ENCODE measurements at places on chromosomes 7 and 10.

DNA sequence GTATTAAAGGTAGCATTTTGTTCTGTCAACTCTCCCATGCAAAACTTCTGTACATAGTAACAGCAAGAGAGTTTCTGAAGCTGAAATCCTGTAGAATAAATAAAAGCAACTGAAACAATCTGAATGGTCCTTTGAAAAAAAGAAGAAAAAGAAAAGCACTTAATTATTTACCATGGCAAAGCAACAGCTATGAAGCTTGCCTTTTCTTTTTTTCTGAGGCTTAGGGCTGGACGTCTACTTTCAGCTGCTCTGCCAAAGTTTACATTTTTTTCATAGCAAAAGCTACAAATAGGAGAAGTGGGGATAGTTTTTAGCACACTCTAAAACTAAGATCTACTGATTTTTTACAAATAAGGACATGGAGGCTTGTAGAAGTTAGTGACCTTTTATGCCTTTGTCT, 31.3 kb upstream of the CD36 start:
- H3K4me1 ChIP-seq: no peaks in the 10 kb centered on the region
- no peak overlapping the region for H3K27ac ChIP-seq
- no peak overlapping the region for H3K4me3 ChIP-seq
- H3K36me3 ChIP-seq: no peaks in the 10 kb centered on the region
- DNase-seq: no peak

DNA sequence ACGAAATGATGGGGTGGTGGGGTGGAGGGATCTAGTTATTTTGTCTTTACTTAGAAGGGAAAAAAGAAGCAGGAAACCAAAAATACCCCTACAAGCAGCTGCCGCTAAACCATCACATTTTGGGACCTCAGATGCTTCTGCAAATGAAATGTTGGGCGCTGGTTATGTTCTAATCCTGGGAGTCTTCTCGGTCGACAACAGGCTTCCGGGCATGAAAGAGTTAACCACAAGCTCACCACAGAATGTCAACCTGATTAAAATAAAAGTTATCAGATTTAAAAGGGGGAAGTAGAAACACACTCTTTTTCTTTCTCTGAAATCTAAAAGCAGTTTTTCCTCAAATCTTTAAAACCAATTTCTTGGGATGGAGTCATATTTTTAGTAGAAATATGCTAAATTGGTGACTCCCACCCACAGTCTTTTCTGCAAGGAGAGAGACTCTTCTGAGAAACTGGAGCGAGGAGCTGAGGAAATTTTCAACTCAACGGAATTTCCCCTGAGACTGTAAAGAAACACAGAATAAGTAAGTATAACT, 16.8 kb downstream of the IL2RA start:
- H3K36me3 ChIP-seq: no peaks in the 10 kb centered on the region
- no peak overlapping the region for H3K27ac ChIP-seq
- DNase-seq: no peak
- H3K27me3 ChIP-seq: peaks cover 5% of the 10 kb centered on the region
- H3K4me1 ChIP-seq: no peaks in the 10 kb centered on the region

DNA sequence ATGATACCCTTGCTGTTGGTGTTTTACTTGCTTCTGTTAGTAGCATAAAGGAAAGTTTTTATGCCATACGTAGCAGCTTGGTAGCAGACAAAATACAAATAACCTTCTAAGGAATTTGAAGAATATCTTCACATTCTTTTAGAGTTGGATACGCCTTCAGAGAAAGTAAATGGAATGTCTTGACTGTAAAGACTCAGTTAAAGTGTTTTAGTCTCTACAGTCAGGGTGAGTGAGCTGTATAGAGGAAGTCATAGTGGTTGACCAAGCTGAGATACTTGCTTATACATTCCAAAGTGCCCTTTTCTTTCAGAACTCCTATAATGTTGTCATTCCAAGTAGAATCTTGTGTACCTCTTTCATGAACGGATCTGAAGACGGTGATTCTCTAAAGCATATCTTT, 37.7 kb downstream of the RABGEF1 start:
- H3K4me1 ChIP-seq: peaks cover 14% of the 10 kb centered on the region
- H3K4me3 ChIP-seq: no peak overlapping the region

- H3K27me3 ChIP-seq: no peaks in the 10 kb centered on the region
- no peaks in the 10 kb centered on the region for H3K36me3 ChIP-seq
- H3K27ac ChIP-seq: no peak overlapping the region
- H3K4me3 ChIP-seq: no peak overlapping the region
- DNase-seq: no peak
- H3K4me1 ChIP-seq: no peaks in the 10 kb centered on the region
Measured at GRCh38 chr7:98014830-98015229, 24.8 kb upstream of the OCM2 start.

GRCh38 chr7:1912593-1913465, 242.8 kb downstream of the ELFN1 start:
- H3K4me1 ChIP-seq: no peaks in the 10 kb centered on the region
- no peak overlapping the region for H3K4me3 ChIP-seq
- no peak overlapping the region for H3K27ac ChIP-seq

- H3K4me3 ChIP-seq: no peak overlapping the region
- H3K27me3 ChIP-seq: no peaks in the 10 kb centered on the region
- no peaks in the 10 kb centered on the region for H3K36me3 ChIP-seq
- peak; percentile 10 for DNase-seq
- no peak overlapping the region for H3K27ac ChIP-seq
Measured at GRCh38 chr7:52917982-52918578, 117.4 kb upstream of the POM121L12 start.

GRCh38 chr7:77985232-77985973, 186.8 kb downstream of the PHTF2 start:
- no peak overlapping the region for H3K4me3 ChIP-seq
- no peaks in the 10 kb centered on the region for H3K36me3 ChIP-seq
- H3K27me3 ChIP-seq: no peaks in the 10 kb centered on the region
- no peaks in the 10 kb centered on the region for H3K4me1 ChIP-seq
- H3K27ac ChIP-seq: no peak overlapping the region

DNA sequence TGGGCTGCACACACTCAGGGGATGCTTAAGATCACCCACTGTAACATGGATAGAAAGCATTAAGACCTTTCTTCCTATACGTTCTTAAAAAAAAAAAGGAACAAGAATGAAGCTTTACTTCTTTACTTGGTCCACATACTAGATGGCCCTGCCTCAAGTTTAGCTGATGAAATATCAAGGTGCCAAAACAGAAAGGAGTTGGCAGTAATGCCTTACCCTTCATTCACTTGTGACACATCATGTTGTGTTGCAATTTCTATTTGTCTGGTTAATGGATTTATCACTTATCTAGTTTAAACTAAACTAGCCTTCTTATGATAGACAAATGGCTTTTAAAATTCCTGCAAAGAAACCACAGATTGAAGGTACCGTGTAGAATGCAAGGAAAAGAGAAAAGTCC, 720.3 kb downstream of the CCSER2 start:
- H3K36me3 ChIP-seq: no peaks in the 10 kb centered on the region
- no peak overlapping the region for H3K4me3 ChIP-seq
- no peaks in the 10 kb centered on the region for H3K4me1 ChIP-seq
- H3K27ac ChIP-seq: no peak overlapping the region
- DNase-seq: no peak
- H3K27me3 ChIP-seq: no peaks in the 10 kb centered on the region

GRCh38 chr7:106623853-106624252, 37.1 kb downstream of the CCDC71L start:
- DNase-seq: no peak
- no peaks in the 10 kb centered on the region for H3K36me3 ChIP-seq
- H3K4me1 ChIP-seq: peaks cover 11% of the 10 kb centered on the region
